ENCODE measurements at places on chromosomes 6 and 20.
A peak's percentile ranks its signal among the peaks of the same experiment; 100 is the strongest.

GRCh38 chr6:123380257-123380656 is 256.5 kb downstream of the TRDN start:
- DNase-seq, result peak; percentile 94

GRCh38 chr6:166619912-166620311 is 7.1 kb downstream of the RPS6KA2 start:
- peak; percentile 19 for DNase-seq

- no peak for DNase-seq
These were observed 161.7 kb downstream of the PLCB1 start for GRCh38 chr20:8293750-8294149.

- DNase-seq, result peak; percentile 94
These were observed 277.0 kb downstream of the CDKAL1 start for GRCh38 chr6:20811109-20811761.

DNA sequence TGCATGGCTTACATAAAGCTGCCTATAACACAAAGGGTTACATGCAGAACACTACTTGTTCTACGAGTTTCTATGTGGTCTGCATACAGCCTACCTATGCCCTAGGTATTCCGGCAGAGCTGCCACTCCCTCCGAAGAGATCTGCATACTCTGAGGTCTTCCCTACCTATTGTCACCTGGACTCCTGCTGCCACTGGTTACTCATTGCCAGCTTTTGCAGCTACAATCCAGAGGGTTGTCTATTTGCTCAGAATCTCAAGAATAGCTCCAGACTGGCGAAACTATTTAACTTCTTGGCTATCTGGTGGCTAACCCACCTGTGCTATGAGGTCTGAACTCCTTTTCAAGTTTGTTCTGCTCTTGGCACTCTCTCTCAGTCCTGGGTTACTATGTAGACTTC is 323.3 kb downstream of the BMP2 start:
- no peak for DNase-seq

DNA sequence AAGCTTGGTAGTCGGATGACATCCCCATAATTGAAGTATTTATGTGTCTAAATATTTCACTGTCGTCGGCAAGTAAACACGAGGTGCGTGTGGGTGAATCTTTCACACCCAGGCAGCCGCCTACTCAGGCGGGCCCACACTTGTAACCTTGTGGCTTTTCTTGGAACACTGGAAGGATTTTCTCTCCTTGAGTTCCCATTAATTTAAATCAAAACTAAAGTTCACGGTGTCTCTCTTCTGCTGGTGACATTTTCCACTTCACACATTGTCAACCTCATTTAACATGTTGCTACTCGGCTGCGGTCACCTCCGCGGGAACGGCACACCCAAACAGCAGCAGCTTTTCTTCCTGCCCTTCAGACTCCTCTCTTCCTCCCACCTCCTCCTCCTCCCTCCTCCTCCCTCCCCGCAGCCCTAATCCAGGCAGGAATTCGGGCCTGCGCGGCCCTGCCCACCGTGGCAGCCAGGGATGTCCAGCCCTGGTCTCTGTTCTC is 336.6 kb downstream of the QKI start:
- DNase-seq, result no peak

DNA sequence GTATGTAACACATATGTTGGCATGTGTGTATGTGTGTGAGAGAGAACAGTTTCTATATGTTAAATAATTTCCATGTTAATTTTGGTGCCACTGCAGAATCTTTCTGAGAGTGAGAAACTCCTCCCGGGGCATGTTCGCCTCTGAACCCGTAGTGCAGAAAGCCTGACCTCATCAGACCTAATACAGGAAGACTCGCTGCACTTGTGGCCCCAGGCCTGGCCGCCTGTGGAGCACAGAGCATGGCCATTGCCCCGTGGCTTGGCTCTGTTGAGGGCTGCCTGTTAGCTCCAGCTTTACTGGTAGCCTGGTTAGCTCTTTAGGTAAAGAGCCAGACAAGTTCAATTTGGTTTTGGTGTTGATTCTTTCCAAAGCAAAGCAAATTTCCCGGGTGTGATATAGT is 25.5 kb downstream of the FARS2 start:
- no peak for DNase-seq

GRCh38 chr6:167660944-167661551 is 165.7 kb upstream of the AFDN start:
- no peak for DNase-seq

DNA sequence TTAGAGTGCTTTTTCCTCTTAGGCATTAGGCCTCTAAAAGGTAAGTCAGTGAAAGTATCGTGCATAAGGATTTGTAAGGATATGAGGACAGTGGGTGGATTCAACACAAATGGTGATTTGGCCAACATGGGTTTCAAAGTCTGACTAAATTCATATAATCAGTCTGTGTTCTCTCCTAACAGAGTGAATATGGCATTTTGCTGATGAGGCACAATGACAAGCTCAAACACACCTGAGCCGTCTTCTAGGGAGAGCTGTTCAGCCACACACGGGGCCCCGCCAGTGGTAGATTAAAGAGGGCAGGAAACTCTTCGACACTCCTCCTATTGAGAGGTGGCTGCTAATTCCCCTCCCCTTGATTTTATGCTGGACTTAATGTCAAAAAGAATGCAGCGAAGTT is 59.5 kb upstream of the PROKR2 start:
- DNase-seq, result no peak

GRCh38 chr20:8547035-8547650 is 415.1 kb downstream of the PLCB1 start:
- DNase-seq, result no peak

- DNase-seq, result no peak
These were observed 101.1 kb downstream of the ZFAND3 start for GRCh38 chr6:37920667-37921066.

GRCh38 chr6:87922947-87923330 is 124.7 kb upstream of the SPACA1 start:
- no peak for DNase-seq

DNA sequence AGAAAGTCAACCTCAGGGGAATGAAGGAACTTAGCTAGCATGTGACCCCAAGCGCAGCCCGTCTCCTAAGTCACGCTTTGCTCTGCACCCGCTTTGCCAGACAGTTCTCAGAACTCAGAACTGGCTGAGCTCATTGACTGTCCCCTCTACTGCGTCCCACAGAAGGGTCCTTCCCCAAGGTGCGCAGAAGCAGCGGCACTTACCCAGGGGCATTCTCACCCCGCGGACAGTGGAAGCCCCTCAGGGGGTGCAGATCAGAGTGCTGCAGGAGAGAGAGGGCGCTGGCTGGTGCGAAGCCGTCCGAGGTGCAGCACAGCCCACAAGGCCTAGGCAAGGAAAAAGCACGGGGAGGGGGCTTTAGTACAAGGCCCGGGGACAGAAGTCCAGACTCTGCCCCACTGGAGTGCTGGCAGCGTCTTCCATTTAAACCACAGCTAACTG is 807 bp downstream of the SNHG17 start:
- peak; percentile 23 for DNase-seq

GRCh38 chr6:78670156-78670555 is 197.2 kb upstream of the IRAK1BP1 start:
- no peak for DNase-seq

- no peak for DNase-seq
These were observed 18.4 kb downstream of the UBE2V1 start for GRCh38 chr20:50094522-50094921.

- no peak for DNase-seq
These were observed 324.7 kb upstream of the JARID2 start for GRCh38 chr6:14921170-14921569.

DNA sequence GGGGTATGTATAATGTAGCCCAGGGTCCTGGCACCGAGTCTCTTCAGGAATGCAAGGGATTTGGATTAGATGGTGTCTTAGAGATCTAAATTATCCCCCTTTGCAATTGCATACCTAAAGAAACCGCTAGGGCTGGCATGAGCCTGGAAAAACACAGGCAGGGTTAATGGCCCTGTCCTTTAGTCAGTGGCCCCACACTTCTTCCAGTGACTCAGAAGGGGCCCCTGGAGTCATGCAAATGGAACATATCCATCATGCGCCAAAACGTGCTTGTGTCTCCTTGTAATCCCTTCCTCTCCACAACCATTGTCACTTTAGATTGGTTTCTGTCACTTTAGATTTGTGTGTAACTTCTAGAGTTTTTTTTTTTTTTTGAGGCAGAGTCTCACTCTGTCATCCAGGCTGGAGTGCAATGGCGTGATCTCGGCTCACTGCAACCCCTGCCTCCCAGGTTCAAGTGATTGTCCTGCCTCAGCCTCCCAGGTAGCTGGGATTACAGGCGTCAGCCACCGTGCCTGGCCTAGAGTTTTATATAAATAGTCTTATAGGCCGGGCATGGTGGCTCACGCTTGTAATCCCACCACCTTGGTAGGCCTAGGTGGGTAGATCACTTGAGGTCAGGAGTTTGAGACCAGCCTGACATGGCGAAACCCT is 8.7 kb upstream of the MYBL2 start:
- DNase-seq, result no peak

DNA sequence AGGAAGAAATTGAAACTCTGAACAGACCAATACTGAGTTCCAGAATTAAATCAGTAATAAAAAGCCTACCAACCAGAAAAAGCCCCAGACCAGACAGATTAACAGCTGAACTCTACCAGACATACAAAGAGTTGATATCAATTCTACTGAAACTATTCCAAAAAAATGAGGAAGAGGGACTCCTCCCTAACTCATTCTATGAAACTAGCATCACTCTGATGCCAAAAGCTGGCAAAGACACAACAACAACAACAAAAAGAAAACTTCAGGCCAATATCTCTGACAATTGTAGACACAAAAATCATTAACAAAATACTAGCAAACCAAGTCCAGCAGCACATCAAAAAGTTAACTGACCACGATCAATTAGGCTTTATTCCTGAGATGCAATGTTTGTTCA is 246.0 kb upstream of the RUNX2 start:
- no peak for DNase-seq

GRCh38 chr20:64113444-64113775 is 6.0 kb upstream of the NPBWR2 start:
- DNase-seq, result no peak

GRCh38 chr6:27451660-27452390 is 21.1 kb downstream of the ZNF184 start:
- no peak for DNase-seq

- peak; percentile 4 for DNase-seq
These were observed 1.2 kb downstream of the PAK5 start for GRCh38 chr20:9837634-9838033.

- no peak for DNase-seq
These were observed 27.1 kb downstream of the ID4 start for GRCh38 chr6:19864285-19864684.

- DNase-seq, result no peak
These were observed 403.7 kb downstream of the CDH26 start for GRCh38 chr20:60361761-60362395.

DNA sequence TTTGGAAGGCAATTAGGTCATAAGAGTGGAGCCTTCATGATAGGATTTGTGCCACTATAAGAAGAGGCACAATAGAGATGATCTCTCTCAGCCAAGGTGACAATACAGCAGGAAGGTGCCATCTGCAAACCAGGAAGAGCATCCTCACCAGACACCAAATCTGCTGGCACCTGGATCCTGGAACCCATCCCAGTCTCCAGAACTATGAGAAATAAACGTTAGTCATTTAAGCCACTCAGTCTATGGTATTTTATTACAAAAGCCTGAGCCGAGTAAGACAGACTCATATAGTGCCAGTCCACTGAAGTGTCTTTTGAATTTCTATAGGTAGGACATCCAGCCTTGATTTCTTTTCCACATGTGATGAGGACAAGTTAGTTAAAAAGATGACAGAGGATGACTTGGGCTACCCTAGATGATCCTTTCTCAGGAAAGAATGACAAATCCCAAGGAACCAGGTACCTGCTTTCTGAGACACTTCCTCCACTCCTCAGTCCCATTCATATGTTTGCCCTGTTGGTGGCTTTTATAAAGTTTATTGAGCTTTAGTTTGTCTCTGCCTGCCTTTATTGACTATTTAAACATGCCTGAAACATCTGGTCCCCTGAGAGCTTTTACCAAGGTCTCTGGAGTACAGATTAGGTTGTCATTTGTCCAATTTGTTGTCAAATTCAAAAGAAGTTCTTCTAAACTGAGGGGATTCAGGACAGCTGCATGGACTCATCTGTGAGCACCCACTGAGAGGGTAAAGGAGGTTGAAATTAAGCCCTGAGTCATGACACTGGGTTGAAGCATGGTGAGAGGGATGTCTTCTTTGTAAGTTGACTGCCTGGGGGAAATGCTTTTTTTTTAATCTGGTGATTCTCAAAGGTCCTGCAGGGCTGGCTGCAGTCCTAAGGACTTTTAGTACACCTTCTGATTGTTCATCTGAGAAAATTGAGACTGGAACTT is 165.0 kb upstream of the PLCB4 start:
- peak; percentile 28 for DNase-seq

DNA sequence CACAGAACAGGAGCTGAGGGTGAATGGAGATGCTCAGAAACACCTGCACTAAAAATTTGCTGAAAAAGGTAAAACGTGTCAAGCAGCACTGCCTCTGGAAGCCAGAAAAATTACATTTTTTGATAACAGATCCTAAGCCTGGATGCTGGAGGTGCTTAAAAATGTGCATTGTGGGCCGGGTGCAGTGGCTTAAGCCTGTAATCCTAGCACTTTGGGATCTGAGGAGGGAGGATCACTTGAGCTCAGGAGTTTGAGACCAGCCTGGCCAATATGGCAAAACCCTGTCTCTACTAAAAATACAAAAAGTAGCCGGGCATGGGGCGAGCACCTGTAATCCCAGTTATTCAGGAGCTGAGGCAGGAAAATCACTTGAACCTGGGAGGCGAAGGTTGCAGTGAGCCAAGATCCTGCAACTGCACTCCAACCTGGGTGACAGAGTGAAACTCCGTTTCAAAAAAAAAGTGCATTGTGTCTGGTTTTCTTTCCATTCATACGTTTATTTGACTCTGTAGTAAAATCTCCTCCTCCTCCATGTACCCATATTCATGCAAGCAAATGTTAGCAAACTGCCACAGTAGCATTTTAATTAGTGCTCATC is 587 bp upstream of the BTN3A1 start:
- no peak for DNase-seq

- no peak for DNase-seq
These were observed 52.2 kb downstream of the JARID2 start for GRCh38 chr6:15297895-15298590.

DNA sequence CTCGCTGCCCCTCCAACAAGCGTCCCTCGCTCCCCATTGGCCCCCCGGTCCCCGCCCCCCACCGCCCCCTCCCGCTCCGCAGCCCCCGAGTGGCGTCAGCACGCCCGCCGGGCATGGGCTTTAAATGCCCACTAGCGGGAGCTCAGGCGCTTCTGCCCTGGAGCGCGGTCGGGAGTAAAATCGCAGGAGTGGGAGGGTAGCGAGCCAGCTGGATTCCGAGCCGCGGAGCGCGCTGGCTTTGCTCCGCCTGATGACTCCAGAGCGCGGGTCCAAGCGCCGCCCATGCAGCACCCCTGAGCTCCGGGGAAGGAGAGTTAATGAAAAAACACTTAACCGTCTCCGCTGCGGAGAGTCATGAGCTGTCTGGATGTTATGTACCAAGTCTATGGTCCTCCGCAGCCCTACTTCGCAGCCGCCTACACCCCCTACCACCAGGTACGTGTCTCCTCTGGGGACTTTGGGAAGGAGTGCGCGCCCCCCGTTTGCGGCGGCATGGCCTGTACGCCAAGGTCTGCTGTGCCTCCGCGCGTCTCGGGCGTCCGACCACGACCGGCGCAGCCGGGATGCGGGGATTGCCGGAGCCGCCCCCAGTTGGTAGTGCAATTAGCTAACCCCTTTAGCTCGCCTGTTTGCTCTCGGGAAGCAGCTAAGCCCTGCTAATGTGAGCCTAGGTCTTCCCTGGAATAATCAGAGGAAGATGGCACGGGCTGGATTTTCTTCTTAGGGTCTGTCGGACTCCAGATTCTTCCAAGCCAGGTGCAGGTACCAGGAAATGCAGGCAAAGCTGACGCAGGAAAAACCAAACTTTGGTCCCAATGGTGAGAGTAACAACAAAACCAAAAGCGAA is at the start of gene VGLL2:
TSS of gene VGLL2 (plus strand) at position 149 of the 847 bp plus-strand sequence. CDS start at position 355, 206 bp downstream.
- DNase-seq, result peak; percentile 61

- DNase-seq, result no peak
These were observed 311.9 kb upstream of the CITED2 start for GRCh38 chr6:139686308-139686707.
